ENCODE measurements at places on chromosomes 12 and 14.

DNA sequence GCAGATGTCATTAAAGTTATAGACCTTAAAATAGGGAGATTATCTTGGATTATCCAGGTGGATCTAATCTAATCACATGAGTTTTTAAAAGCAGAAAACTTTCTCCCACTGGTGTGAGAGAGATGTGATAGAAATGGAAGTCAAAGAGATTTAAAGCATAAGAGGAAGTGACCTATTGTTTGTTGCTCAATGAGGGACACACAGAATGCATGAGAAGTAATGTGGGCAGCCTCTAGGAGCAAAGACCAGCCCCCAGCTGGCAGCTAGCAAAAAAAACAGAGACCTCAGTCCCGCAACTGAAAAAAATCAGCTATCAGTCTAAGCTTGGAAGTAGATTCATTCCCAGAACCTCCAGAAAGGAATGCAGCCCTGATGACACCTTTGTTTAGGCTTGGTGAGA, 24.6 kb upstream of the ANP32D start:
- no peak for DNase-seq

DNA sequence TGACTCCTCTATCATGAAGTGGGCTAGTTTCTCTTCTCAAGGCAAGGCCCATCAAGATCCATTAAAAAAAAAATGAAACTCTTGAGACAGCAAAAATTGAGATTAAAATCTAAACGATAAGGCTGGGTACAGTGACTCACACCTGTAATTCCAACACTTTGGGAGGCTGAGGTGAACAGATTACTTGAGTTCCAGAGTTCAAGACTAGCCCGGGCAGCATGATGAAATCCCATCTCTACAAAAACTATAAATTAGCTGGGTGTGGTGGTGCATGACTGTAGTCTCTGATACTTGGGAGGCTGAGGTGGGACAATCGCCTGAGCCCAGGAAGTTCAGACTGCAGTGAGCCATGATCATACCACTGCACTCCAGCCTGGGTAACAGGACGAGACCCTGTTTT, 226.5 kb upstream of the SOX5 start:
- DNase-seq: no peak

- DNase-seq: peak; percentile 53
Measured at GRCh38 chr14:89618811-89619551, 201.9 kb upstream of the FOXN3 start.

- peak; percentile 36 for DNase-seq
Measured at GRCh38 chr14:101477648-101478047, 83.6 kb upstream of the DIO3 start.

DNA sequence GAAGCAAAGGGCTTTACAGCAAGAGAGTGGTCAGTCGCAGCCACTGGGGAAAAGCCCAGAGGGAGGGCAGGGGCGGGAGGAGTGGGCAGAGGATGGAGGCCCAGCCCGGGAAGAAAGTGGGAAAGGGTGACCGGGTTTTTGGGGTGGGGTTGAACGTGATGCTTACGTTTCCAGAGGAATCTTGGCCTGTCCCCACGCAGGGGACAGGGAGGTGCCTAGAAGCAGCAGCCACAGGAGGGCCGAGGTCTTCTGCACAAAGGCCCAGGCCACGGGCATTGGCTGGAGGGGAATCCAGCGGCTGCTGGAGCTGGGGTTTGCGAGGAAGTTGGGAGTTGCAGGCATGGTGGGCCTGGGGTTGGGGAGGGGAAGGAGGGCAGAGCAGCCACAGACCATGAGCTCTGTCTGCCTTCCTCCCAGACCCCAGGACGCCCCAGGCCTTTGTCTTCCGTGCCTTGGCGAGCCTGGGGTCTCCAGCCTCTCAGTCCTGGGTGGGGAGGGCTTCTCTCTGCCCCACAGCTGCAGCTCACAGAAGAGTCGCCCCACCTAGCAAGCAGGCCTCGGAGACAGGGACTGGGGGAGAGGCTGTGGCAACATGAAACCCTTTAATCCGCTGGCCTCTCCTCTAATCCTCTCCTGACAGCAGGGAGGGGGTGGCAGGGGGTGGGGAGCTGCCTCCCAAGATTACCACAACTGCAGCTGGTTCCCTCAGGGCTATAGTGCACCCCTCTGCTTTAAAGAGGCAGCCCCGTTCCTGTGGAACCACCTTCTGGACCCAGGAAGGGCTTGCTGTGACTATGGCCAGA, at the start of gene CACNA2D4:
CACNA2D4 (minus strand) TSS at position 572 of the 803 bp plus-strand sequence; CDS start at position 393, 179 bp downstream.
- no peak for DNase-seq

Data from astrocyte (in vitro differentiated cells and primary cell).